Spleen (tissue), 13 donors: ENCODE measurements at places on chromosomes 5 and 9. TPM values are rescaled to one million over a fixed set of nuclear protein-coding genes. Genes with fewer than 3 reads are reported as not detected.

DNA sequence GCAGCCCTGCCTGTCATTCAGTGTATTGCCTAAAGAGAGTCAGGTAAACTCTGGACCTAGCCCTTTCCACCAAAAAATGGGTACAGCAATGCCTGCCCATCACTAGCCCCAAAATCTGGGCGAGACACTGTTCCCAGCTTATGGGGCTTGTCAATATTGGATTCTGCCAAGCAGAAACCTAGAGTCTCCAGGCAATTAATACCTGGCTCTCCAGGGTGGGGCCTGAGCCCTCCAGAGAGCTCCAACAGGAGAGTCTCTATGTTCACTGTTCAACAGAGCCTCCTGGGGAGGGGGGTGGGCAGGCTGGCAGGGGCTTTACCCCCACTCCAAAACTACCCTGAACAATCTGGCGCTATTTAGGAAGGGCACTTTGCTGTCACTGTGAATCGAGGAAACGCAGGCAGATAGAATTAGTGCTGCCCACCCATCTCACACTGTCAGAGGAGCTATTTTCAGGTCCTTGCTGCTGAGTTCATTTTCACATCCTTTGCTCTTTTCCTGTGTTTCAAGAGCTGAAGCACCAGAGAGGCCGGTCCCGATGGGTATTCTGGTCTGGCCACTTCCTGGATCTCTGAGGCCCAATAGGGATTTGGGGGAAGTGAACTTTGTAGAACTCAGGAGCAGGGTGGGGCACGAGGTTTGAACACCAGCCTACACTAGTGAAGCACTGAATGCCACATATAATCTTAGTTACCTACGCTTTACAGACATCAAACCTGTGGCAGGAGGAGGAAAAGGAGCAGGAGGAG is 121.8 kb downstream of the C5orf15 start:
- no peak for DNase-seq

DNA sequence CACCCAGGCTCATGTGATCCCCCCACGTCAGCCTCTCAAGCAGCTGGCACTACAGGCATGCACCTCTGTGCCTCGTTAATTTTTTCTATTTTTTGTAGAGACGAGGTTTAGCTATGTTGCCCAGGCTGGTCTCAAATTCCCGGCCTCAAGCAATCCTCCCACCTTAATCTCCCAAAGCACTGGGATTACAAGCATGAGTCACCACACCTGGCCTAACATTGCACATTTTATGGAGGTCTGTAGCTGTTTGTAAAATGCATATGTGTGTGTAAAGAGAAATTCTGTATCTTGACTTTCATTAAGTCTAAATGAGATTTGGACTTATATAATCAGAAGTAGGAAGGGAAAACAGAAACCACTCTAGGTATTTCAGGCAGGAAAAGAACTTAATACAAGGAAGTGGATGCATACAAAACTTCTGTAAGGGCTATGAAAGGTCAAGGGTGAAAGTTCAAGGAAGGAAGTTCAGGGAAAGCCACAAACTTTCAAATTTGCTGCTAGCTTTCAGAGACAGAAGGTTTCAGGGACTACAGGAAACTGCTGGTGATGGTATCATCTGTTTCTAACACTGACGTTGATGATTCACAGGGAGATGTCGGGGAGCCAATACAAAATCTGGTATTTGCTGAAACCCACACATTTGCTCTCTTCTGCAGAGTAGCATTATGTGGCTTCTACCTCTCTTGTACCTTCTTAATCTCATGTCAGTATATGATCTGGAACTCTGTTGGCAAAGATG is 209.4 kb downstream of the PIK3R1 start:
- DNase-seq, result no peak

DNA sequence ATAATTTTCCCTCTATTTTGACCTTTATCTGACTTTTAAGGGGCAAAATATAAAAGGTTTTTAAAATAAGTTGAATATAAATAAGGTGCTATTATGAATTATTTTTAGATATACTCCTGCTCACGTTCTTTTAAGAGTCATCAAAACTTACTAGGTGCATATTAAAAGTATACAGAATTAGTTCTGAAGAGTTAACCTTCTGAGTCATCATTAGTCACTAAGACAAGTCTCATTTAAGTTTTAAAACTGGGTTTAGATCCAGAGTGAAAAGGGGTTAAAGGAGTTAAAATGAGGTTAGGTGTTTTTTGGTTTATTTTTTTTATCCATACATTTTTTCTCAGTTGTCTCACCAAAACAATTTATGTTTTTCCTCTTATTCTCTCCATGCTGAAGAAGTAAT is 41.7 kb downstream of the SMIM15 start:
- DNase-seq, result no peak

DNA sequence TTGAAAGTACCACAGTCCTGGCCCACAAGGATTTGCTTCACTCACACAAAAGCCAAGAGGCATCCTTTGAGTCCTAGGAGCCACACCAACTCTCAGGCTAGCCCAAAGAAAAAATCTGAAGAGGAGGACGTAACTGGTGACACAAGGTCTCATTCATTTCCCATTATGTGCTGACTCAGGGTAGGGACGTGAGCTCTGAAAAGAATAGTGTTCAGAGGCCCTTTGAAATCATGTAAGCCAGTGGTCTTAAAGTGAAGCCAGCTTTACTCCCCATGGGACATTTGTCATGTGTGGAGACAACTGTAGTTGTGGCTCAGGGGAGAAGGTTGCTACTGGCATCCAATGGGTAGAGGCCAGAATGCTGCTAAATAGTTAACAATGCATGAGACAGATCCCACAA is 332.4 kb downstream of the KCTD16 start:
- no peak for DNase-seq

GRCh38 chr9:135960411-135961276 is 529 bp downstream of the UBAC1 start:
- DNase-seq, result no peak

DNA sequence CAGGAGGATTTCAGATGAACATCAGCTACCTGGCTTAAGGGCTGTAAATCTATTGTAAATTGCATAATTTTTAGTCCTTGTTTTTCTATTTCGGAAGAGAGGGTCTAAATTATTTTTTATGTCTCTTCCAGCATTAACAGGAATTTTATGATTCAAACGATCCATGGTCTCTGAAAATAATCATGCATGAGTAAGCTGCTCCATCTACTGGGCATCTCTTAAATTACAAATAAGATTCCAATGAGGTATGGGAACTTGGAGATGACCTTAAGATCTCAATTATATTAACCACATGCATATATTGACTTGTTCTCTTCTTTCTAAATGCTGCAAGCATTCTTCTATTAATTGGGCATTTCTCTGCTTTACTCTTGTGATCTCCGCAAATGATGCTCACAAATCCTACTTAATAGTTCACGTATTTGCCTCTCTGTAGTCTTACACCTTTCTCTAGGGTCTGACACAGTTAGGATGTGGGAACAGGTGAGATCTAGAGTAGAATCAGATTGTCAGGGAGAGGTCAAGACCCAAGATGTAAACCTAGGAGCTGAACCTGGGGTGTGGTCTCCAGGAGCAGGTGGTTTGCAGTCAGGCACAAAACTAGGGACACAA is 86.9 kb downstream of the NUDT12 start:
- no peak for DNase-seq

GRCh38 chr9:87275047-87275725 is 222.5 kb upstream of the DAPK1 start:
- no peak for DNase-seq

DNA sequence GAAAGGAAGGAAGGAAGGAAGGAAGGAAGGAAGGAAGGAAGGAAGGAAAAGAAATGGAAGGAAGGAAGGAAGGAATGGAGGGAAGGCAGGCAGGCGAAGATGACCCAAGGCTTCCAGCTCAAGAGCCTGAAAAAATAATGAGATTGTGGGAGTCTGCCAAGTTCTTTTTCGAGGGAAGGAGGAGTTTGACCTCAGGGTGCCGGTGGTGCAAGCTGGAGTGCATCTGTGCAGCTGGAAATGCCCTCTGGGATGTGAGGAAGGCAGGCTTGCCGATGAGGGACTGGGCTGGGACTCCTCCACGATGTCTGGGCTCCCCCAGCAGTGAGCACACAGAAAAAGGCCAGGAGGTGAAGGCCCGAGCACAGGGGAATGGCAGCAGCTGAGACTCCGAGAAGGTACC is 154.9 kb upstream of the DAPK1 start:
- DNase-seq, result no peak

GRCh38 chr5:139043157-139043905 is 154.8 kb downstream of the SIL1 start:
- no peak for DNase-seq

DNA sequence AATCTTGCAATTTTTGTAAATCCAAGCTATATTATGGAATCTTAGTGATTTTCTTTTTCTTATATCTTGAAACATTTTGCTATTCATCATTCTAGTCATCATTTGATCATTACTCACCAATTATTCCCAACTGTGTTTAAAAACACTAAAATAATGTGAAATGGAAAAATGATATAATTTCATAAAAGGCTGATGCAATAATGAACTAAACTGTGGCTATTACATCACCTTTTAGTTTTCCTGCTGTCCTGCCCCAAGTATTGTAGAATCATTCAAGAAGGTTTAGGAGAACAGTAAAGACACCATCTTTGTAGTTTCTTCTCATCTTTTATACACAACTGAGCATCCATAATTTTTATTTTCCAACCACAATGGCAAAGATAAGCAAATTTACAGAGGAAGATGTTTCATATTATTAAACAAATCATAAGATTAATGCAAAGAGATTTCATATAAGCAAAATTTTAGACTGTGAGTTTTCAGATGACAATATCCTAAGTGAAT is 431.0 kb upstream of the SLC30A5 start:
- DNase-seq, result no peak

DNA sequence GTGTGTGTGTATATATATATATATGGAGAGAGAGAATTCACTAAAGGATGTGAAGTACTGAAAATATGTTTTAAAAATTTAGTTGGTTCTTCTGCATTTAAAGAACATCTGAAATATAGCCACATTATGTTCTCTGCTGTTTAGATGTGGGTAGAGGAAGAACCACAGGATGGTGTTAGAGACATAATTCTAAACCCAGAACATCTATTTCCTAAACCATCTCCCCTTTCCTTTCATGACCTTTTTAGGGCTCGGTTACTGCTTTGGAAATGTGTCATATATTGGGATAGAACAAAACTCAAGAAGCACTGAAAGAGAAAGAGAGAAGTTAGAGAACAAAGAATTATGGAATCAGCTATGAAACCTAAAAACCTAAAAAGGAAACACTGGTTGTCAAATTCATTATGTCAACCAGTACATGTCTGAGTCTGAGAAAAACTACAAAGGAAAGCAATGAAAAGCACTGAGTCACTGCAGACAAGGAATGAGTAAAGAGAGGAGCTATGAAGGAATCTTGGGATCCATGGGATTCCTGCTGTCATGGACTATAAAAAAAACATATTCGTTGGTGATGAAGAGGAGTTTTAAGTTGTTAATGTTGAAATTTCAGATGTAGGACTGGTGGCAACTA is 28.4 kb downstream of the SLC12A2 start:
- DNase-seq, result no peak

GRCh38 chr5:72266862-72267261 is 53.2 kb downstream of the MRPS27 start:
- no peak for DNase-seq

- no peak for DNase-seq
These were observed 94.1 kb upstream of the TAF11L2 start for GRCh38 chr5:17403695-17404490.

DNA sequence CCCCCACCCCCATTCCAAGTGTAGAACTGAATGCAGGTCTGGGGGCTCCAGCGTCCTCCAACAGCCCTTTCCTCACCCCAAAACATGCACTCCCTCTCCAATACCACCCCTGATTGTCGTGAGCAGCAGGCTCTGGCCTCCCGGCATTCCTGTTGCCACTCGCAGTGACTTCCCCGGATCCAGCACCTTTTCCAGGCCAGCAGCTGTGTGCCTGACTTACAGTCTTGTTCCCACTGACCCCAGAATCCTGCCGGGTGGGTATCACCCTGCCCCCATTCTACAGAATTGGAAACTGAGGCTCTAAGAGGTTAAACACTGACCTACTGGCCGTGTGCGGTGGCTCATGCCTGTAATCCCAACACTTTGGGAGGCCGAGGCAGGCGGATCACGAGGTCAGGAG is 127.2 kb downstream of the OLFM1 start:
- DNase-seq, result peak; percentile 60

- no peak for DNase-seq
These were observed 6.0 kb downstream of the NRARP start for GRCh38 chr9:137295849-137296669.

GRCh38 chr5:113520429-113520828 is 6.9 kb downstream of the YTHDC2 start:
- DNase-seq, result no peak

DNA sequence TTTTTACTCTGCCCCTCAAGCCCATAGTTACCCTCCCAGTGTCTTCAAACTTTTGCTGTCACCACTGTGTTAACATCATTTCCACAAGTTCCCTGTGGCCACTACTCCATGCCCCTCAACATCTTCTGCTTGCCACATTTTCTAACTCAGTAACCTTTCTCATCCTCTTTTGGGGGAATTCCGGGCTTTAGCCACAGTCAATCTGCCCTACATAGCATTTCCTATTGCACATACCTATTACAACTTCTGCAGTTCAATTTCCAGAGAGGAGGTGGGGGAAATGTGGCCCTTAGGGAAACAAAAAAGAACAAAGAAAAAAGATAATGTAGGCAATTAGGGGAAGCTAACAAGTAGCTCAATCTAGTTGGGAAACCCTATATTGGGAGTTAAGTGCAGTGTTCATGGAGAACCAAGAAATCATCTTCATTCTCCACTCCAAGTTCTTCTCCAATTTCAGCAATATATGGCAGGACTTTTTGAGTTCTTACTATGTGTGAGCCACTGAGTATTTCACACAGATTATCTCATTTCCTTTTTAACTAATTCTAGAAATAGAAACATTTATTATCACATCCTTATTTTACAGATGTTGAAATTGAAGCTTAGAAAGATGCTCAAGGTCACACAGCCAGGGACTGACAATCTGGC is 40.2 kb upstream of the LPAR1 start:
- no peak for DNase-seq

GRCh38 chr9:120711841-120712538 is 2.3 kb downstream of the MEGF9 start:
- no peak for DNase-seq

DNA sequence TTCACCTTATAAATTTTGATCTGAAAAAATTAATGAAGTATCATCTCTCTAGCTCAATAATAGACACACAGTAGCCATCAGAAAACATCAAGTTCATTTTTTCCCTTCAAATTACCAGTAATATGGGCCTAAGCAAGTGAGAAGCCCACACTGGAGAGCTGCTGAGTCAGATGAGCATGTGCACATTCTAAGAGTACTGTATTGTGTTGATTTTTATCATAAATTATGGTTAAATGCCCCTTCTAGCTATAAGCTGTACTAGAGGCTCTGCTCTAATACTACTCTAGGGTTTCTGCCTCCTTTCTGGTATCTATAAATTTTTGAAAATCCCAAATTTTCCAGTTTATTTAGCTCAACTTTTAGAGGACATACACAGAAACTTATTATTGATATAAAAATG is 42.1 kb upstream of the TYRP1 start:
- no peak for DNase-seq

GRCh38 chr5:150053713-150054392 is 32.5 kb downstream of the CSF1R start:
- DNase-seq, result no peak

The ZNF883 gene
- polyA plus RNA-seq, result 1.1 TPM

The C5orf58 gene
- 0.35 TPM for polyA plus RNA-seq

The GRIN3A gene
- polyA plus RNA-seq, result 0.11 TPM

The SLC34A3 gene
- not detected for polyA plus RNA-seq
